ENCODE measurements at places on chromosomes 4 and X.
A peak's percentile ranks its signal among the peaks of the same experiment; 100 is the strongest.

- no peaks in the 10 kb centered on the region for H3K27me3 ChIP-seq
- DNase-seq = no peak
- H3K4me3 ChIP-seq = no peak overlapping the region
- H3K27ac ChIP-seq = no peak overlapping the region
Observed at GRCh38 chrX:136963973-136964372, 69.8 kb downstream of the GPR101 start.

DNA sequence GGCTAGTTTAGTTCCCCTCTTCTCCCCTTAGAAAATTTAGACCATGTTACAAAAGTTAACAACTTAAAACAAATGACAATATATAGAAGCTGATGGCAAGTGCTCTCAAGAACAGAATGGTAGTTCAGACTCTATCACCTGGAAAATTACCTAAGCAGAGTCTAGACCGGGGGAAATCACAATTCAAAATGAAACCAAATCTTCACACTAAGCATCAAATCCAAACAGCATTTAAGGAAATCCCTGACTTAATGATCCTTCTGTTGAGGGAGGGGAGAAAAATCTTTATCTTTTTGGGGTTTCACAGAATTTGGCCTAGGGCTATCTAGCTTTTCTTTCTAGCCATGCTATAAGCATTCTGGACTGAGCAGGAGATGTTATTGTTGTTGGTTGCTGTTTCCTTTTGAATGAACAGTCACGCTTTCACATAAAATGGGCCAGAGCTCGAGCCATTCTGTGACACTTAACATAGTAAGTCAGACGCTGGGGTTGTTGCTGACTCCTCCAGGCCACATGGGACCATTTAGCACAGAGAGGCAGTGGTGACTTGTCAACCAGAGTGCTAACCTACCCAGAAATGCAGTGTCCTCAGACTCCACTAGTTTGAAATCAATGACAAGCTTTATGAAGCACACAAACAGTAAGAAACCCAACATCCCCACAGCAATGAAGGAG, 16.0 kb upstream of the LSM6 start:
- no peaks in the 10 kb centered on the region for H3K36me3 ChIP-seq
- H3K4me1 ChIP-seq = no peaks in the 10 kb centered on the region
- DNase-seq = no peak
- no peak overlapping the region for H3K4me3 ChIP-seq
- no peak overlapping the region for H3K27ac ChIP-seq
- H3K27me3 ChIP-seq = no peaks in the 10 kb centered on the region

GRCh38 chr4:173525118-173526011, 4.7 kb downstream of the HAND2 start:
- DNase-seq = no peak
- H3K27me3 ChIP-seq = peaks cover 15% of the 10 kb centered on the region
- no peaks in the 10 kb centered on the region for H3K36me3 ChIP-seq
- no peak overlapping the region for H3K27ac ChIP-seq
- peaks cover 2% of the 10 kb centered on the region for H3K4me1 ChIP-seq

DNA sequence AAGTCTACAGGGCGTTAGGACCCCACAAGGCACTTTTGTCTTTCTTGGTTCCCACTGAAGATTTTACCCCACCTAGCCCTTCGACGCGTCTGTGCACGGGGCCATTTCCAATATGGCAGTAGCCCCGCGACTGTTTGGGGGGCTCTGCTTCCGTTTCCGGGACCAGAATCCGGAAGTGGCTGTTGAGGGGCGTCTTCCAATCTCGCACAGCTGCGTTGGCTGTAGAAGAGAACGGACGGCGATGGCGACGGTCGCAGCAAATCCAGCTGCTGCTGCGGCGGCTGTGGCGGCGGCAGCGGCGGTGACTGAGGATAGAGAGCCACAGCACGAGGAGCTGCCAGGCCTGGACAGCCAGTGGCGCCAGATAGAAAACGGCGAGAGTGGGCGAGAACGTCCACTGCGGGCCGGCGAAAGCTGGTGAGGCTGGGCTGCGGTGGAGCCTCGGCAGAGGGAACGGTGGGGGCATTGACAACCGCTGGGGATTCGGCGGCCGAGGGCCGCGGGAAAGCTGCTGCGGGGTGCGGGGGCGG, at the start of gene USP11:
Gene USP11 (plus strand): TSS at position 207 of the 530 bp plus-strand sequence. CDS start 35 bp downstream, at position 242.
- peak within 1 kb of the TSS; percentile 73 for H3K4me3 ChIP-seq
- peaks cover 17% of the 10 kb centered on the region for H3K4me1 ChIP-seq
- H3K27me3 ChIP-seq = no peaks in the 10 kb centered on the region
- DNase-seq = peak; percentile 62
- H3K36me3 ChIP-seq = peaks cover 8% of the 10 kb centered on the region

- H3K27me3 ChIP-seq = no peaks in the 10 kb centered on the region
- H3K4me1 ChIP-seq = no peaks in the 10 kb centered on the region
- H3K4me3 ChIP-seq = no peak overlapping the region
- no peaks in the 10 kb centered on the region for H3K36me3 ChIP-seq
- H3K27ac ChIP-seq = no peak overlapping the region
Observed at GRCh38 chr4:89222170-89222569, 85.4 kb downstream of the GPRIN3 start.

GRCh38 chr4:72564184-72564583, 4.8 kb downstream of the ADAMTS3 start:
- H3K36me3 ChIP-seq = no peaks in the 10 kb centered on the region
- no peak overlapping the region for H3K4me3 ChIP-seq
- H3K4me1 ChIP-seq = no peaks in the 10 kb centered on the region

DNA sequence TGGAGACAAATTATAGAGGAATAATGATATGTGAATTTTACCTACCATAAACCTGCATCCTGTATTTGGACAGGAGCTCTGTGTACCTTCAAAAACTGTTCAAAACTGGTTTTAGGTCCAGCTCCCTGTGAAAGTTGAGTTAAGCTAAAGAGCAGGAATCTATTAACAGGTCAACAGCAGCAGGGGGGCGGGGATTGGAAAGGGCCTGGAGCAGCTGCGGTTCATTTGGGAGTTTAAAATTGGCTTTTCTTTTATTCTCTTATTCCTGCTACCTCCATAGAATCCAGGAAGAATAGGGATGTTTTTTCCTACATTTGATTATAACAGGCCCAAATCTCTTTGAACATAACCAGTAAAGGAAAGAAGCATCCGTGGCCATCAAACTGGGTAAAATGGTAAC, 23.8 kb downstream of the SHROOM3 start:
- H3K27ac ChIP-seq = no peak overlapping the region
- no peak for DNase-seq
- no peak overlapping the region for H3K4me3 ChIP-seq

DNA sequence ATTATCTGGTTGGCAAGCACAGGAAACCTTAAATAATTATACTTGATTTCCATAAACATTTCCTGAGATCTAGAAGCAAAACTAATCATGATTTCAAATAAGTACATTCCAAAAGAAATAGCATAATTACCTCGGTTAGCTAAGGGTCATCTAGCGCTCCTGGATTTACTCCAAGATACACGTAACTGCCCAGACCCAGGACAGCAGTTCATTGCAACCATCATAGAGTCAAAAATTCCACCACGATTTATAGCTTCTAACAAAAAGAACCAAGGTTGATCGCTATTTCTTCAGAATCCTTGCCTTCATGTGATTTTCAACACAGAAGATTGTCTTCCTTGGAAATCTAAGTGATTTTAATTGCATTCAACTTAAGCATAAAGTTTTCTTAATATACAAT, 1235.5 kb upstream of the TENM3 start:
- H3K36me3 ChIP-seq = no peaks in the 10 kb centered on the region
- DNase-seq = no peak
- H3K27ac ChIP-seq = no peak overlapping the region
- no peaks in the 10 kb centered on the region for H3K4me1 ChIP-seq
- H3K4me3 ChIP-seq = no peak overlapping the region
- no peaks in the 10 kb centered on the region for H3K27me3 ChIP-seq

DNA sequence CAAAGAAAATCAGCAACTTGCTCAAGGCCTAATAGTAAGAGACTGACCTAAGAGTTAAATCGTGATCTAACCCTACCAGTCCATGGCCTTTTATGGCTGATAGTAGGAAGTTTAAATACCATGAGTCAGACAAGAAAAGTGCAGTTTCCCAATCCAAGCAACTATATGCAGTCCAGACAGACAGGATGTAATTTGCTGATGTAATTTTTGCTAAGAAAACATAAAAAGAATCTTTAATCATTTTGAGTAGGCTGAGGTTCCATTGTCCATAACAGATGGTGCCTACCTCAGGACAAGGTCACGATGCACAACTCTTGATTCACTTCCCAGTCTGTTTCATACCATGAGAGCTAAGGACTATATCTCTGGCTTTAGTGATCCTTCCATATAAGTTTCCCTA, 317.5 kb upstream of the GRIA3 start:
- H3K27me3 ChIP-seq = no peaks in the 10 kb centered on the region

- H3K4me1 ChIP-seq = no peaks in the 10 kb centered on the region
- no peak for DNase-seq
- no peak overlapping the region for H3K27ac ChIP-seq
- no peaks in the 10 kb centered on the region for H3K36me3 ChIP-seq
Observed at GRCh38 chrX:21675931-21676330, 17.8 kb upstream of the KLHL34 start.

DNA sequence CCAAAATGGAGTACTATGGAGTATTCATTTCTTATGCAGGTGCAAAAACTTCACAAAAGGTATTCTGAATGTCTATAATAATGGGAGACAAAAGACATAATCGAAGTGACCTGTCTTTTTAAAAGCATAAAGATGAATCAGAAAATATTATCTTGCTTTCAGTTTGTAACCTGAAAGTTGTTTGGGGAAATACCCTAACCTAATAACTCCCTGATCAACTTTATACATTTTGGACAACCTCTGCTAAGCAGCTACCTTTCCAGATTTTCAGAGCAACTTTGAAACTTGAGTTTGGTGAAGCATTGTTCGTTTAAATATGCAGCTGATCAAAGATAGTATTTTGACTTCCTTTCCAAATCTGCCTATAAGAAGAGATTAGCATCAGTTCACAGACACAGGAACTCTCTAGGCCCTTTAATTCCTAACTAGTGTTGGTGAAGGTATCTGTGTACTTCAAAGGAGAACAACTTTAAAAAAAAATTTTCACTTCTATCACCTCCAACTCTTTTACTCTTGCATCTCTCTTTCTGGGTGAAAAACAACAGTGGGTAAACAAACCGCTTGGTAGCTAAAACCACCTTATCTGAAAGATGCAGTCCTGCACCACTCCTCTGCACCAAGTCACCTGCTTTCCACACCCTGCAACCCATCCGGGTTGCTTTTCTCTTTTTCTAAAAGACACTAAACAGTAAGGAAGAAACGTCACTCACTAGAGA, 26.5 kb downstream of the CD40LG start:
- peak; percentile 29 for DNase-seq
- peak overlapping the region; percentile 80 for H3K27ac ChIP-seq
- peaks cover 22% of the 10 kb centered on the region for H3K36me3 ChIP-seq
- H3K4me1 ChIP-seq = peaks cover 44% of the 10 kb centered on the region

DNA sequence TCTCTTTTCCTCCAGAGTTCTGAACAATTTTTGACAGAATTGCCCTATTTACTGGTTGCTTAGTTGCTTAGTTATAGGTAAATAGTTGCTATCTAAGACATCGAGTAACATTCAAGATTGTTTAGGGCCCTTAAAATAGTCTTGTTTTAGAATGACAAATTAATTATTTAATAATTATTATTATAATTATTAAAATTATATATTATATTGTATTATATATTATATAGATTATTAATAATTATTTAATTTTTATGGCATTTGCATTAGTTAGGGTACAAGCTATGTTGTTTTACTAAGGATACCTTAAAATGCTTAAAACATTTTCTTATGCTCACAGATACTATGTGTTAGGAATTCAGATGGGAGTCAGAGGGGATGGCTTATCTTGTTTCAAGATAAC, 59.2 kb downstream of the NPY1R start:
- H3K4me1 ChIP-seq = no peaks in the 10 kb centered on the region
- H3K4me3 ChIP-seq = no peak overlapping the region
- no peaks in the 10 kb centered on the region for H3K36me3 ChIP-seq
- no peak for DNase-seq
- H3K27ac ChIP-seq = no peak overlapping the region
- no peaks in the 10 kb centered on the region for H3K27me3 ChIP-seq

DNA sequence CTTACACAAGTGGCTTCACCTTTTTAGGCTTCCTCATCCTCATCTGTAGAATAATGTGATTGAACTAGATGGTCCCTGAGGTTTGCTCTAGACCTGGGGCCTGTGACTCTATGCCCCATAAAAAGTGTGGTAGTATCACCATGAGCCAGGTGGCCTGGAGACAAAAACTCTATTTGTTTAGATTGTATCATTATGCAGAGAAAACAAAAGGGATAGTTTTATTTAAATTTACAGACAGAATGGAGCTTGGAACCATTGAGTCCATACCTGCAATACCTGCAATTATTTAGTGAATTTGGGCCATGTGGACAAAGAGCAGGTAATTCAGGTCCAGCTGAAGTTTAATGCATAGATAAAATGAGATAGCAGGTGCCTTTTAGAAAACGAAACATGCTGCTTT, 139.5 kb upstream of the RPL34 start:
- H3K36me3 ChIP-seq = no peaks in the 10 kb centered on the region
- H3K27ac ChIP-seq = no peak overlapping the region
- no peak overlapping the region for H3K4me3 ChIP-seq
- H3K27me3 ChIP-seq = no peaks in the 10 kb centered on the region
- no peak for DNase-seq

DNA sequence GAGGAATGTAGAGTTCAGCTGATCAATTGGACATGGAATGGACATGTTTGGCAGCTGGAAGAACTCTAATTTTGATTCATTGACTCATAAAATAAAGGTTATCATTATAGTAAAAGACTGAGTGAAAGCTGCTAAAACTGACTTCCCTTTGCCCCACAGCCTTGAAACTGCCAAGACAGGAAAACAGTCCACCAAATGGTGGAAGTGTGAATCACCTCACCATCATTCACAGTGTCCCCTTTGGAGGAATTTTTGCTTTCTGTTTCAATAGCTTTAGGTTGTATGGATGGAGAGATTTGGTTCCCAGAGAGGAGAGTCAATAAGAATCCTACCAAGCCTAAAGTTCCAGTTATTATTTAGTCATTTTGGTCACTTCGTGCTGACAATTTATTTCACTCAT, 20.8 kb upstream of the FREM3 start:
- H3K4me1 ChIP-seq = no peaks in the 10 kb centered on the region
- H3K36me3 ChIP-seq = no peaks in the 10 kb centered on the region
- no peak overlapping the region for H3K27ac ChIP-seq
- H3K27me3 ChIP-seq = no peaks in the 10 kb centered on the region
- DNase-seq = no peak

- no peak for DNase-seq
- no peaks in the 10 kb centered on the region for H3K36me3 ChIP-seq
- no peaks in the 10 kb centered on the region for H3K27me3 ChIP-seq
- no peak overlapping the region for H3K4me3 ChIP-seq
- H3K4me1 ChIP-seq = no peaks in the 10 kb centered on the region
Observed at GRCh38 chr4:6106156-6106555, 87.9 kb upstream of the C4orf50 start.

- no peak for DNase-seq
- no peak overlapping the region for H3K27ac ChIP-seq
- H3K36me3 ChIP-seq = no peaks in the 10 kb centered on the region
- peaks cover 8% of the 10 kb centered on the region for H3K27me3 ChIP-seq
- H3K4me1 ChIP-seq = no peaks in the 10 kb centered on the region
Observed at GRCh38 chr4:83657336-83657735, 121.4 kb downstream of the GPAT3 start.

- H3K36me3 ChIP-seq = no peaks in the 10 kb centered on the region
- no peaks in the 10 kb centered on the region for H3K27me3 ChIP-seq
- no peak overlapping the region for H3K4me3 ChIP-seq
- H3K4me1 ChIP-seq = no peaks in the 10 kb centered on the region
- no peak overlapping the region for H3K27ac ChIP-seq
Observed at GRCh38 chrX:105462186-105462585, 241.7 kb upstream of the TEX13A start.

GRCh38 chr4:95638920-95639501, 90.2 kb upstream of the UNC5C start:
- H3K4me1 ChIP-seq = no peaks in the 10 kb centered on the region
- no peak overlapping the region for H3K27ac ChIP-seq
- no peaks in the 10 kb centered on the region for H3K36me3 ChIP-seq
- H3K27me3 ChIP-seq = no peaks in the 10 kb centered on the region
